ENCODE measurements at places on chromosomes 5 and 9.

DNA sequence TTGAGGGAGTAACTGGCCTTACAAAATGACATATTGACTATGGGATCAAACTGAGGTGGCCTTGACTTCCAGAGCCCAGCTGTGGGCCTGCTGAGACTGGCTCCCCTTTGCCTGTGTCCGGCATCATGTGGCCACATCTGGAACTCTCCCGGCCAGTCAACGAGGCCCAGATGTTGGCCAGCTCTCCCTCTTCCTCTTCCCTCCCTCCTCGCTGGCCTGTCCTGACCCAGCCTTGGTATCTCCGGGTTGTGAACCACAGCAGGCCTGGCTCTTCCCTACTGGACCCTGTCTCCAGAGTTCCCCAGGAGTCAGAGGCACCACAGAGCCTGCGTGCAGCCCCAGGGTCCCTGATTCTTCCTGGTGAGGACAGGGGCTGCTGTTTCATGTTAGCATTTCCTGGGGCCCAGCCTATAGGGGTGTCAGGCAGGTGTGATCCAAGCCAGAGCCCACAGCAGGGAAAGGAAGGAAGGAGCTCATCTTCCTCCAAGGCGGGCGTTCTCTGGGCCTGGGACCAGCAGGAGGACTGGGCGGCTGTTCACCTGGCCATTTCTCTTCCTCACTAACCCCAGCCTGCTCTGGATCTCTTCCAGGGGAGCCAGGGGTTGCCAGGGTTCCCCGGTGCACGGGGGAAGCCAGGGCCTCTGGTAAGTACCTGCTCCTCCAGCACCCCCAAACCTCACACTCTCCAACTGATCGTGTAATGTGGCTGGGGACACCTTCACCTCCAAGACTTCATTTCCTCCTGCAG, 81.2 kb downstream of the COL27A1 start:
- DNase-seq: no peak

DNA sequence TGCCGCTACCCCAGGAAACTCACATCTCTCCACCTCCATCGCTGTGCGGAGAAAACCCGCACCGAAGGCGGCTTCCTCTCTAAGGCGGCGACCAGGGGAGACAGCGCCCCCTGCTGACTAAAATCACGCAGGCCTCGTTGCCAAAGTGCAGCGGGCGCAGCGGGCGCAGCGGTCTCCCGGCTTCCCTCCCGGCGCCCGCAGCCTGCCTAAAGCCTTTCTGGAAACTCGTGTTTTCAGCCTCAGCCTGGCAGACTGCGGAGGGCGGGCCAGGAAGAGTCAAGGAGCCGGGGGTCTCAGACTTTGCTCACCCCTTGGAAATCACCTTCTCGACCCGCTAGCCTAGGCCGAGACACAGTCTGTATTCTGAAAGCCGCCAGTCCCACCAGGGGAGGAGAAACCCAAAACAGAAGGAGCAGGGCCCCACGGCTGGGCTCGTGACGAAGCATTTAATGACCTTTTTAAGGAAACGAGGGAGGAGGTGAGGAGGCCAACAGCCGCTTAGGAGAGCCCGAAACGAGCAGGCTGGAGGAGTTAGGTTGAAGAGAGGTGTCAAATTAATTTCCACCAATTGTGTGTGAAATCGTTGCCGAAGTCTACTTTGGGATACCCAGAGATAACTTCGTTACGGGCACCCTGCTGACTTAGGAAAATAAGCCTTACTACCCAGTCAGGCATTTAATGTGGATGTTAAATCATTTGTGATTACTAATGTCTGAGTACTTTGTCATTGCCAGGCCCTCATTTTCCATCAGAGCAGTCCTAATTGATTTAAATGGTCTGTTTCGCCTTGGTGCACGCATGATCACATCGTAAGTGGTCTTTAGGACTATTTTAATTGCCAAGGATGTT, 7.3 kb upstream of the FOXB2 start:
- DNase-seq: peak; percentile 17

- DNase-seq: no peak
Observed at GRCh38 chr5:136682986-136683385, 317.6 kb upstream of the TRPC7 start.

- no peak for DNase-seq
Observed at GRCh38 chr5:180202939-180203573, 6.0 kb downstream of the RASGEF1C start.

- no peak for DNase-seq
Observed at GRCh38 chr5:81006947-81007636, 46.9 kb downstream of the RASGRF2 start.

GRCh38 chr9:21383627-21384026, 1.6 kb downstream of the IFNA2 start:
- no peak for DNase-seq

GRCh38 chr5:156031181-156031580, 295.8 kb upstream of the SGCD start:
- DNase-seq: no peak

GRCh38 chr5:103347716-103348423, 89.3 kb downstream of the MACIR start:
- DNase-seq: no peak

DNA sequence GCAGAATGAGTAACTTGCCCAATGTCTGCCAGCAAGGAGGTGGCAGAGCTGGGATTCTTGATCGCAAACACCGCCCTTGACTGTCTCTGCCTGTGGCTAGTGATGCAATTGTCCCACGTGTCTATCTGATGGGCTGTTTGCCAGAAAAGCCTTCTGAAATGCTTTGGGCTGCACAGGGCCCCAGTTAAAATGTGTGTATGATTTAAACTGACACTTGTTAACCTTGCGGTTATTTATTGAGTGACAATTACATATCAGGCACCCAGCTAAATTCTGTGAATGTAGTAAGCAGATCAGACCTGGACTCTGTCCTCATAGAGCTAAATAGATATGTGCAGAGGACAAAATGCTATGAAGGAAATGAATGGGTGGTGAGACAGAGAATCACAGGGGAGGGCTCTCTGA, 11.6 kb upstream of the IL12B start:
- peak; percentile 87 for DNase-seq

GRCh38 chr9:121815084-121815483, 163.7 kb downstream of the DAB2IP start:
- DNase-seq: no peak

DNA sequence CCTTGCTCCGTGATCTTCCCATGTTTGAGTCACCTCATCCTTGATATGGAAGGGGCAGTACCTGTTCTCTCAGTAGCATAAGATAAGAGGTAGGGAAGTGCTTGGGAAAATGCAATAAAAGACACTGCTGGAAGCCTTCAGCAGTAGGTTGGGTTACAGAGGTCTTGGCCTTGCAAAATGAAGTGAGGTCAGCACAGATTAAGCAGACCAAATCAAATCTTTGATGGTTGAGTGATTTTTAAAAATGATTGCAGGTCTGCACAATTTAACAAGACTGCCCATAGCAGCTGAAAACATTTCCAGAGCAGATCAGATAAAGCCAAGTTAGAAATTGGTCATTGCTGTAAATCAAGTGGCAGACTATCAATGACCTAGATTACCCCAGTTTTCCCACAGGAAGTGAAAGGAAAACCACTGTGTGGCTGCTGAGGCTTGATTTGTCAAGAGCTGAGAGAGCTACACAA, 32.9 kb downstream of the PALM2AKAP2 start:
- DNase-seq: no peak

DNA sequence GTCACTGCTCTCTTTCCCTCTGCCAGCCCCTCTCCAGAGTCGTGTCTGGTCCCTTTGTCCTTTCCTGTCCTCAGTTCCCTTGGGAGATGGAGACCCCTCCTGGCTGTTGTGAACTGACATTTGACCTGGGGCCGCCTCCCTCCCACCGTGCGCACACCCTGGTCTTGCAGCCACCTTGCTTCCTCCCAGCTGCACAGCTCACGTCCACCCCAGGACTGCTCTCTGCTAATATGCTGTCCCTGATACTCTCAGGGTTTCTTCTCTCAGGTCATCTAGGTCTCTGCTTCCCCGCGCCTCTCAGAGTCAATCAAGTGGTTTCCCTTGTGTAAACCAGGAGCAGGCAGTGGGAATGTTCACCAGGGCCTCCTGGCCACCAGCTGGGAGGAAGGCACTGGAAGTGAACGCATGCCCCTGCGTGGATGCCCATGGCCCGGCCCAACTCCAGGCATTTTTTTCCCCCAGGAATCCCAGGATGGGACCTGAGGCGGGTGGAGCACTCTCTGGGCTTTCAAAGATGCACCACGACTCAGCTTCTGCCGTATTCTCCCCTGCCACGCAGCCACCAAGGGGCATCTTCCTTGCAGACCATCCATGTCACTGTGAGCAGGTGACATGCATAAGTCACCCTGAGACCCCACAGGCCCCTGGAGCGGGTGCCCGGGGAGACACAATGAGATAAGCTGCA, 142.4 kb downstream of the OLFM1 start:
- DNase-seq: no peak

DNA sequence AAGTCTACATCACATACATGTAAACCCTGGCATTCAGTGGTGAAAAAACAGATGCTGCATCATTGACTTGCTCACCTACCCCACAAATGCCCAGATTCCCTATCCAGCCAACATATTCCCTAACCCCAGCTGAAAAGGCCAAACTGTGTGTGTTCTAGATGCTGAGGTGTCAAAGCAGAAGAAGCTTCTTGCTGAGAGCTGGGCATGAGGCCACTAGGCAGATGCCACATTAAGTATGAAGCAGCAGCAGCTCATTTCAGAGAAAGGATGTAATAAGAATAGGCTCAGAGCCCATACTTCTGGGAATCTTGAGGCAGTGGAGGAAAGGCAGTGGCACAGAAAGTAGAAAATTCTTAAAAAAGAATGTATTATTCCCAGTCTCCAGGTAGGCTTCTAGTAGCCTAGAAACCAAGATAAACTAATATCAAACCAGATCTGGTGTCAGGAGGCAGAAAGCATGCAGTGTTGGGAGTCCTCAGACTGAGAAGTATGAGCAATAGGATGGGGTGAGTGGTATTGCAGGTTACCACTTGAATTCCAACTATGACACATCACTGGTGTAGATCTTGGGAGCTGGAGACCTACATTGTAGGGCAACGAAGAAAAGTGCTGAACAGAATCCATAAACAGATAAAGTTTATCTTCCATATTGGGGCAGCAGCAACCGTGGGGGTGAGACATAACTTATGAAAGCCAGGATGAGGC, 71.9 kb upstream of the GRHPR start:
- no peak for DNase-seq
